ENCODE measurements at places on chromosomes 4 and X.

DNA sequence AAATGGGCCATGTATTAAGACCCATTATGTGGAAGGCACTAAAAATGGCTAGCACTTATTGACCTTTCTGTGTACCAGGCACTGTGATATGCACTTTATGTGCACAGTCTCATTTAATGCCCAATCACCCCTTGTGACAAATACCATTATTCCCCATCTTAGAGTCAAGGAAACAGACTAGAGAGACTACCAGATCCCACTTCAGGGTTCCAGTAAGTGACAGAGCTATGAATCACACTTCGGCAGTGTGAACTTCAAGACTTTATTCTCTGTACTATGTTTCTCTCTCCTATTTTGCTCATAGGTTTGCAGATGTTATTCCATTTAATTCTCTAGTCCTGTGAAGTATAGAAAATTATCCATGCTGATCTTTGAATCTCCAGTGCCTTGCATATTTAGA is 107.0 kb downstream of the NFKB1 start:
- no peak for DNase-seq

DNA sequence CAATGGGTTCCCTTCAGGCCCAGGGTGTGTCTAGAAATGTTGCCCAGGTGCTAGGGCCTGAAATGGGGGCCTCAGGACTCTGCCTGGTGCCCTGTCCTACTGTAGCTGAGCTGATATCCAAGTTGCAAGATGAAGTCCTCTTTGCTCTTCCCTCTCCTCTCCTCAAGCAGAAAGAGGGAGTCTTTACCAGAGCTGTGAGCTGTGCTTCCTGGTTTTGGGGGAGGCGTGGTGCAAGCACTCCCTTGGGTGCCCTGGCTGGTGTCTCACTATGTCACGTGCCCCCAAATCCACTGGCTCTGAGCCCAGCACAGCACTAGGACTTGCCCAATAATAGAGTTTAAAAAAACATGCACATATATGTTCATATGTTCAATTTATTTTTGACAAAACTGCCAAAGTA is 29.3 kb upstream of the CT47A1 start:
- no peak for DNase-seq

DNA sequence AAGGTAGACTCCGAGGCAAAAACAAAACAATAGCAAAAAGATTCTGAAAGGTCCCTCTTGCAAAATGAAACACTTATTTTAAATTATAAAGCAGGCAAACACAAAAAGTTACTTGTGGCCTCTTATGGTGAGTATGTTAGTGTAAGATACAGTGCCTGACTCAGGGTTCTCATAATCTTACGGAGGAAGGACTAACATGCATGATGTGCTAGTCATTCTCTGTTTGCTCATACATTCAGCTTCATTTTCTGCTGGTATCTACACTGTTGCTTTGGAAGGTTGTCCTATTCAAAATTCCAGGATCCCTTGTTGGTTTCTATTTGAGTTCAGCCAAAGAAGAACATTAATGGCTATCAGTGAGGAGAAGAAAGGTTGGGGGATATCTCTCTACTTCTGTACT is 249.1 kb upstream of the FAM47A start:
- no peak for DNase-seq

- DNase-seq: no peak
These were observed 62.3 kb downstream of the FAM193A start for GRCh38 chr4:2598511-2599303.

- DNase-seq: no peak
These were observed 39.8 kb upstream of the ASMTL start for GRCh38 chrX:1492421-1493012.

DNA sequence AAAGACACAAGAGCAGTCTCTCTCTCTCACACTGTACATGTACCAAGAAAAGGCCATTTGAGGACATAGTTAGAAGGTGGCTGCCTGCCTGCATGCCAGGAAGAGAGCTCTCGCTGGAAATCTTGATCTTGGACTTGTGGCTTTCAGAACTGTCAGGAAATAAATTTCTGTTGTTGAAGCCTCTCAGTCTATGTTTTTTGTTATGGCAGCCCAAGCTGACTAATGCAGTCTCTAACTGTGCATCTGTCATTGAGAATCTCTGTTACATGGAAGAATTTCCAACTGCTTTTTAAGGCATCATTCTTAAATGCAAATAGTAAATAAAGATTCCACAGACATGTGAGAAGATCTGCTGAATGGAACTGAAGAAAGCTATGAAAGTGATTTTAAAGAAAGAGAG is 198.3 kb downstream of the PCDH10 start:
- no peak for DNase-seq

GRCh38 chrX:72128881-72129280 is 2.8 kb downstream of the RTL5 start:
- DNase-seq: no peak

DNA sequence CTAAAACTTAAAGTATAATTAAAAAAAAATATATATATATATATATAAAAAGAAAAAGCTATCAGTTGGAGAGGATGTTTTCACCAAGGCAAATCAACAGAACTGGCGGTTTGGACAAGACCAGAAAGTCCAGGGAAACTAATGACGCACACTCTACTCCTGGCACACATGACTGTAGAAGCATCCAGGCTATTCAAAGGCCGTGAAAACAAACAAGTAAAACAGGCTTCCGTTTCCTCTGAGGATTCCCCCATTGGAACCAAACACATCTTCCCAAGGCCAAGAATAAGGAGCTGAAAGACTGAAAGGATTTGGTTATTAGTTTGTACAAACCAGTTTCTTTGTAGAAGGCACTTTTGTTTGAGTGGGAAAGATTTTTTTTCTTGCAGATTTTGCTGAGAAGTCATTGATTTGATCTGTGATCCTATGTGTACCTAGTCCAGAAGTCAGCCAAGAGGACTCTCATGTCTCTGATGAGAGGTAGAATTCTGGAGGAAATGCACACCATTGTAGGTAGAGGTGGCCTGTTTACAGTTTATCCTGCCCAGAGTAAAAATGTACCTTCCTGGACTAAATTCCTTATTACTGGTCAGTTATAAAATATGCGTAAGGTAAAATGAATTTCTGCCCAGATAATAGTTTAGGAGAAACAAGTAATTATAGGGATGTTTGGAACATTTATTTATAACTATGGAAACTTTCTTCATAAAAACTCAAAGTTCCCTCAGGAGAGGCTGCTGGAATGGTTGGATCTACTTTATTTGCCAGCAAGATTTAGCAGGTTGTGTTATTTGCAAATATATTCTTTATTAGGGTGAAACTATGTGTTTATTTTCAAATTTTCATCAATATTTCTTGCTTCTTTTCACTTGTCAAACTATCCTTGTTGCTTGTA is 66.5 kb downstream of the DMP1 start:
- no peak for DNase-seq

DNA sequence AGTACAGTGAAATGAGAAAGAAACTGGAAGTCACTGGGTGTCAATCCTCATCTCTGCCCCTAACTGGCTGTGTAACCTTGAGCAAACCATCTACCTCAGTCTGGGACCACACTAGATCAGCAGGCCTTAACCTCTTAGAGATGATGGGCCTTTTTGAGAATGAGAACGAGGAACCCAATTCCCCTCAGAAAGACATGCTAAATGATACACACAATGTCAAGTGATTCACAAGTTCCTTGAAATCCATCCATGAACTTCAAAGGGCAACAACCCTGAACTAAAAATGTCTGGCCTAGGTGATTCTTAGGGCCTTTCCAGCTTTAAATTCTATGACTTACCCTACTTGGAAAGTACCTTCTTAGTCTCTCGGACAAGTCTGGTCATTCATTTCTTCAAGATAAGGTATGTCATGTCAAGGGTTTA is 47.4 kb downstream of the ACSL4 start:
- DNase-seq: no peak

GRCh38 chrX:123869488-123869887 is 9.6 kb downstream of the XIAP start:
- no peak for DNase-seq

- no peak for DNase-seq
These were observed 4.4 kb upstream of the ZFP92 start for GRCh38 chrX:153406903-153407302.

DNA sequence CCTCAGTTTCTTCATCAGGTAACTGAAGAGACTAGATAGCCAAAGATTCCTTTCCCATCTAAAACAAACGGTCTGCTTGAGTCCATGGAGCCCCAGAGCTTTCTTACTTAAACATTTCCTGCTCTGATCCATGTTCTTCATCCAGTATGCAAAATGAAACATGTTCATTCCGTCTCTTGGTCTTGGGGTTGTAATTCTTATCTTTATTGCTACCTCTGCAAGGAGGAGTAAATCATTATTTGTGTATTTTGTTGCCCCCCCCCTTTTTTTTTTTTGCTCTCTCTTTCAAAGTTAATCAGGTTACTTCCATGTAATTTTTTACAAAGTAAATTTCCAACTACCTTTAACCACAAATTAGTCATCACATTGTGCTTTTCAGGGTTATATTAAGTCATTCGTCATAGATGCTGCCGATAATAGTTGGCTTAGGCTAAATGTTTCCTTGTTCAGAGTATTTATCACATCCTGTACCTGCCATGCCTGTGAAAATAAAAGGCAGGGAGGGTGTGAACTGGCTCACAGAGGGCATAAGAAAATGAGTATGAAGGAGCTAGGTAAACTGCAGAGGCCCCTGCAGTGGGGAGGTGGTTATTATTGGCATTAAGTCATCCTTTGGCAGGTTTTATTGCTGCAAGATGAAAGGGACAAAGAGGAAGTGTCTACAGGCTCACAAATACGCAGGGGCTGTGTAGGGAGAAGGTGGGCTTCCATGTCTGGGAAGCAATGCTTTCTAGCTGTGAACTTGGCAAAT is 76.7 kb upstream of the HS3ST1 start:
- DNase-seq: no peak

DNA sequence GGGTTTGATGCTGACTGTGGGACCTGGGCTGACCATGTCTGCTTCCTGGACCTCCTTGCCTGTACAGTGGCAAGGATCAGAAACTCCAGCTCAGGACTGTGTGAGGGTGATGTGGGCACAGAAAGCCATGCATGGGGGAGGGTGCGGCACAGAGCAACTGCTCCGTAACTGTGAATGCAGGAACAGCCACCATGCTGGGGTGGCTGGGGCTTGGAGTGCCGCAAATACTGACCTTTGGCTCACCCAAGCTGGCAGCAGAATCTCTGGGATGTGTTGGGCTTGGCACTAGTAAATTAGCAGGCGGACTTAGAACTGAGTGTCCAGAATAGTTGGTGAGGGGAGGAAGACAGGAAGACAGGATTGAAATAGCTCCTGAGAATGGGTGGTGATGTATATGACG is 52.0 kb downstream of the DRD5 start:
- DNase-seq: no peak

- no peak for DNase-seq
These were observed 243.4 kb upstream of the PCDH18 start for GRCh38 chr4:137775701-137776100.

DNA sequence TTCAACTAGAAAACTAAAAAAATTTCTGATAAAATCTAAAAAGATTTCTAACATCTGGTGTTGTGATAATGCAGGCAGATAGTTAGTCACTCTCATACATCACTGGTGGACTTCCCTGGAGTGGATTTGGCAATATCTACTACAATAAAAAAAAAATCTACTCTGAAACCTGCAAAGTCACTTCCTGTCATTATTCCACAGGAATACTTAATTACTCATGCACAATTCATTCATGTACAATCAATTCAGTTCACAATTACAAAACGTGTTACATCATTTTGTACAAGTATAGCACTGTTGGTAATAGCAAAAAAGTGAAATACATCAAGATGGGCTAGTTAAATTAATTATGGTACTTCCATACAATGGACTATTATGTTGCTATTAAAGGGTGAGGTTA is 16.5 kb upstream of the RHOH start:
- no peak for DNase-seq

- DNase-seq: no peak
These were observed 37.9 kb downstream of the PDGFC start for GRCh38 chr4:156933633-156934258.

- no peak for DNase-seq
These were observed 240.0 kb downstream of the BCOR start for GRCh38 chrX:39857780-39858179.

DNA sequence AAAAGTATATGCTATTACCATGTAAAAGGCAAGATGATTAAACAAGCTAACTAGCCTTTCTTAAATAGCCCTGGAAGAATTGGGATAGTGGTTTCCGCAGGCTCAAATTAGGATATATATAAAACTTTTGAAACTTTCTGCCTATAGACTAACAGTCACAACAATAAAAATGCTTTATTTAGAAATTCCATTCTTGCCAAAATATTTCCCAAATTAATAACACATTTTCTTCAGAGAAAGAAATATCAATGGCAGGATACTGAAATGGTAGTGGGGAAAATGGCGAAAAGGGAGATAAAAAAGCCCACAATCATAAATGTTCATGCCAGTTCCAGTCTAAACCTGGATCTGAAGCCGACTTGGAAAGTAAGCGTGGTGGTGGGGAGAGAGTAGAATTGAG is 56.0 kb downstream of the MAD2L1 start:
- DNase-seq: no peak

- DNase-seq: no peak
These were observed 367.5 kb upstream of the GRID2 start for GRCh38 chr4:91936311-91936710.

- no peak for DNase-seq
These were observed 31.4 kb upstream of the FAM241A start for GRCh38 chr4:112113864-112114263.
